ENCODE measurements at places on chromosomes 2 and 18.

GRCh38 chr2:182404975-182405561 is 21.8 kb downstream of the PDE1A start:
- DNase-seq = no peak

DNA sequence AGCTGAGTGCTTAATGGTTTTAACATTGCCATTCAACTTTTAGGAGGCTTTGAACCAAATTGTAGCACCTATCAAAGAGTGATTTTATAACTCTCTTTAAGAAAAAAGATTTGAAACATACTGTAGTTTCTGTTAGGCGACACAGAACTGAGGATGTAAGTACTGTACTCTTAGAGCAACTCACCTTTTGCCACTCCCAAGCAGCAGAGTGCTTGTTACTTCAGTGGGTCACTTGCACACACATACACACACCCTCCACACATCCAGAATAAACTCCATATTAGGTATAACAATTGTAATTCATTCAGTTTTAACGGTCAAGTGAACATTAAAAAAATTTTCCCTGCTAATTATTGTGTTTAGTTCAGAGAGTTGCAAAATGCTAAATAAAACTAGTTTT is 118.3 kb downstream of the CAMKMT start:
- no peak for DNase-seq

GRCh38 chr2:108535357-108535631 is 1.0 kb downstream of the LIMS1 start:
- no peak for DNase-seq

GRCh38 chr18:47901624-47902362 is 28.7 kb downstream of the SMAD2 start:
- no peak for DNase-seq

DNA sequence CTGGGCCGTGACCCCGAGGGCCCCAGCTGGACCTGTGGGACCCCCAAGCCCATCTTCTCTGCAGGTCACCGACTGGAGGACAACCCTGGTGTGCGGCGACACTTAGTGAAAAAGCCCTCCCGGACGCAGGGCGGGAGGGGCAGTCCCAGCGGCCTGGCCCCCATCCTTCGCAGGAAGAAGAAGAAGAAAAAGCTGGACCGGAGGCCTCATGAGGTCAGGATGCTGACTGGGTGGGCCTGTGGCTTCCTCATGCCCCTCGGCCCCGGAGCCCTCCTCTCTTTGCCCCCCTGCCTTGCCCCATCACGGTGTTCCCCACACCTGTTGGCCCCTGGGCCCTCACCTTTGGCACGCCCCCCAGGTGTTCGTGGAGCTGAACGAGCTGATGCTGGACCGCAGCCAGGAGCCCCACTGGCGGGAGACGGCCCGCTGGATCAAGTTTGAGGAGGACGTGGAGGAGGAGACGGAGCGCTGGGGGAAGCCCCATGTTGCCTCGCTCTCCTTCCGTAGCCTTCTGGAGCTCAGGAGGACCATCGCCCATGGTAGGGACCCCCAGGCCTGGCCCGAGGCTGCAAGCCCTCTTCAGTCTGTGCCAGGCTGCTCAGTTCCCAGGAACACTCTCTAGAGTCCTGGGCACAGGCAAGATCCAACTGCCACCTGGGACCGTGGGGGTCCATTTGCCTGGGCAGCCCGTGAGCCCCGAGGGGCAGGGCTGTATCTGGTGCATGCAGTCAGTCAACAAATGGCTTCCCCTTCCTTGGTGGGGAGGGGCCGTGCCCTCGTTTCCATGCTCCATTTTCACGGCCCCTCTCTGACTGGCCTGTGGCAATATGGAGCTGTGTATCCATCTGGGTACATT is 4.7 kb downstream of the SLC4A3 start:
- no peak for DNase-seq

DNA sequence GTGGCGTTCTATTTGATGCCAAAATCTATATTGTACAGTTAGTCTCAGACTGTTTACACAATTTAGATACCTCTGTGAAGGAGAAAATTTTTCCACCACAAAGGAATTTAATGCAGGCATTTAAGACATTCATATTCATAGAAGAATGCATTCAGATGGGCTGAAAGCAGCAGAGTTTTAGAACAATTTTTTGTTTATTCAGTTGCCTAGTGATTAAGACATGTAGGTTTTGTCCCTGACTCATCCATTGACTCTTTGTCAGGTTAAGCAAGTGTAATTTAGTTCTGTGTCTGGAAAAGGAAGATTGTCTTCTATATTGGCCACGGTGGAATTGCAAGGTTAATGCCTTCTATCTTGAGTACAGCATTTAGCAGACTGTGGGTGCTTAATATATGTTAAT is 515.0 kb downstream of the PARD3B start:
- no peak for DNase-seq

DNA sequence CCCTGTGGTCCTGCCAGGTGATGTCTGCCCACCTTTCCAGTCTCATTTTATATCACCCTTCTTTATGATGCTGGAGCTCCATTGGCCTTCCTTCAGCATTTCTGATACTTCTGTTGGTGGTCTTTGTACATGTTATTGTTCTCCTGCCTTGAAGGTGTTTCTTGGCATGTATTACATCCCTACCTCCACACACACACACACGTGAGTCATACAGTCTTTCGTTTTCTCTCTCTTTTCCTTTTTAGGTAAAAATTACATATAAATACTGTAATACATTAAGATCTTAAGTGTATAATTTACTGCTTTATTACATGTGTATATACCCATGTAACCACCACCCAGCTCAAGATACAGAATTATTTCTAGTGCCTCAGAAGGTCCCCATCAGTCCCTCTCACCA is 10.2 kb upstream of the ADGRF3 start:
- DNase-seq = no peak

GRCh38 chr2:179711375-179711774 is 150.0 kb downstream of the ZNF385B start:
- no peak for DNase-seq

Measured in NCI-H2171 (cell line).